CD8-positive, alpha-beta memory T cell (primary cell): ENCODE measurements at places on chromosomes 3 and 15. TPM values are rescaled to one million over a fixed set of nuclear protein-coding genes. Genes with fewer than 3 reads are reported as not detected.

Gene SLITRK3
- total RNA-seq = not detected

DNA sequence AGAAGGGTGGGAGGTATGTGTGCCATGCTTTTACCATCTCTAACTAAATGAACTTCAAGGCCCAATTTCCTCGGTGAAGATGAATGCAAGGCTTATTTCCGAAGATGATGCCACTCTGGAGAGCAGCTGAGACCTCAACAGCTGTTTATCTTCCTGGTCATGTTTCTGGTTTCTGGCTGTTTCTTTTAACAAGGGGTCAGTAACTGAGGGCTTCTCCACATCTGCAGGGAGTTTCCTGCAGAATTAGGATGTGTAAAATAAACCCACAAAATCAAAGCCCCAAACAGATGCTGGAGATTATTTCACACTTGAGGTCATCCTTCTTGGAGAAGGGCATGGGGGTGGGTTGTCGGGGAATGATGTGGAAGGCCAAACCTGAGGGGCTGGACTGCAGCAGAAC is 220.3 kb downstream of the THSD4 start:
- DNase-seq = no peak

- DNase-seq = no peak
Observed at GRCh38 chr3:66490214-66490613, 10.6 kb downstream of the LRIG1 start.

DNA sequence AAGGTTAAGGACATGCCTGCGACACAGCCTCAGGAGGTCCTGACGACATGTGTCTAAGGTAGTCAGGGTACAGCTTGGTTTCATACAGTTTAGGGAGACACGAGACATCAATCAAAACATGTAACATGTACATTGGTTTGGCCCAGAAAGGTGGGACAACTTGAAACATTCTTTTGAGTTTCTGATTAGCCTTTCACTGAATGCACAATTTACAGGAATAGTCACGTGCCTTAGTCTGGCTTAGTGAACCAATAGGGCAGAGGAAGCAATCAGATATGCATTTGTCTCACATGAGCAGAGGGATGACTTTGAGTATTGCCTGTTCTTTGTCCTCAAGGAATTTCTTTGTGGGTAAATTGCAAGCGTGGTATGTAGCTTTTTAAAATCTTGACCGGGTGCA is 24.5 kb upstream of the HDAC11 start:
- no peak for DNase-seq

DNA sequence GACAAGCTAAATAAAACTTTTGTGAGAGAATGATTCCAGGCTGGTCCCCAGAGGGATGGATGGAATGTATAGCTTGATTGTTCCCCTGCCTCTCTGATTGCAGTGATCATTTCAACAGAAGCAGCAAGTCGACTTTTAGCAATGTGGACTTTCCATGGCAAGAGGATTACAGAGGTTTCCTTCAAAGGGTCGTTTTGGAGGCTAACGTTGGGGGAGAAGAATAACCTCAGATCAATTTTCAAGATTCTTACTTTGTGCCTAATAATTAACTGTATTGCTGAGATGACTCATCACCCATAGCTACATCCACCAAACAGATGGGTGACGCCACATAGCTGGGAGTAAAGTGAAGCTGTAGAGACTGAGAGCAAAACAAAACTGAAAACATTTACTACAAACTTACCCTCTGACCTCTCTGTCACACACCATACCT is 79.9 kb downstream of the GTPBP8 start:
- DNase-seq = no peak
